PC-3 (cell line): ENCODE measurements at places on chromosomes 1 and 21.

- DNase-seq = peak; percentile 96
Measured at GRCh38 chr1:210373878-210374599, 45.3 kb downstream of the HHAT start.

GRCh38 chr1:151988405-151988923, 5.2 kb downstream of the S100A10 start:
- peak; percentile 98 for DNase-seq

DNA sequence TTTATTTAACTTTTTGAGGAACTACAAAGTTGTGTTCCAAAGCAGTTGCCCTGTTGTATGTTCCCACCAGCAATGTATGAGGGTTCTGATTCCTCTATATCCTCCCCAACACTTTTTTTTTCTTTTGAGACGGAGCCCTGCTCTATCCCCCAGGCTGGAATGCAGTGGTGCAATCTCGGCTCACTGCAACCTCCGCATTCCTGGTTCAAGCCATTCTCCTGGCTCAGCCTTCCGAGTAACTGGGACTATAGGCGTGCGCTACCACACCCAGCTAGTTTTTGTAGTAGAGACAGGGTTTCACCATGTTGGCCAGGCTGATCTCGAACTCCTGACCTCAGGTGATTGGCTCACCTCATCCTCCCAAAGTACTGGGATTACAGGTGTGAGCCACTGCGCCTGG, 60.4 kb upstream of the ENAH start:
- no peak for DNase-seq

- DNase-seq = peak; percentile 29
Measured at GRCh38 chr1:185238447-185238846, 78.6 kb downstream of the IVNS1ABP start.

DNA sequence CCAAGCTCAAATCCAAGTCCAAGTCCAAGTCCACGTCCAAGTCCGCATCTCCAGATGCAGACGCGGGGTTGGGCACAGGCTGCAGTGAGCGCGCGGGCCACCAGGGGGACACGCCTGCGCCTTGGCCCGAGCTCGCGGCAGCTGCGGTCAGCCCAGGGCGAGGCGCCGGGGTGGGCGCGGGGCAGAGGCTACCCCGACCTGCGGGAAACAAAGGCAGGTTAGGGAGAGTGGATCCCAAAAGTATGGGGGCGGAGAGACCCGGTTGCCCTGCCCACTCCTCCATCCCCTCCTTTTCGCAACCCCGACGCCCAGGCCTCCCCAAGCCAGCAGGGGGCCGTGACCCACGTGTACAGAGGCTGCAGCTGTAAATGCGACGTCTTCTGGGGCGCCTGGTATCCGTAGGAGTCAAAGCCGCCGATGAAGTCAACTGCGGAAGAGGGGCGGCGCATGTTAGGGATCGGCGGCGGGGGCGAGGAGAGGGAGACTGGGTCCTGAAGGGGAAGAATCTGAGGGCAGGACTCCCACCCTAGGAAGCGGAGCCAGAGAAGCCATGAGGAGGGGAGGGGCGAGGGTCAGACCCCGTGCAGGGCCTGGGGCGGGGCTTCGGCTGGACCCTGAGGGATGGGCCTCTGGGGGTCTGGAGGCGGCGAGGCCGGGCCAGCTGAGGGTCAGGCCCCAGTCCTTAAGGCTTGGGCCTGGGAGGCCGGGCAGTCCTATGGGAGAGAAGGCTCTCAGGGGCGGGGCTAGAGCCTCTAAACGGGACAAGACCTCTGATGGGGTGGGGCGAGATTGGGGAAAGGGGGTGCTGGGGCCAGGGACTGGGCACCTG, 58.0 kb downstream of the NKAIN1 start:
- DNase-seq = peak; percentile 51

DNA sequence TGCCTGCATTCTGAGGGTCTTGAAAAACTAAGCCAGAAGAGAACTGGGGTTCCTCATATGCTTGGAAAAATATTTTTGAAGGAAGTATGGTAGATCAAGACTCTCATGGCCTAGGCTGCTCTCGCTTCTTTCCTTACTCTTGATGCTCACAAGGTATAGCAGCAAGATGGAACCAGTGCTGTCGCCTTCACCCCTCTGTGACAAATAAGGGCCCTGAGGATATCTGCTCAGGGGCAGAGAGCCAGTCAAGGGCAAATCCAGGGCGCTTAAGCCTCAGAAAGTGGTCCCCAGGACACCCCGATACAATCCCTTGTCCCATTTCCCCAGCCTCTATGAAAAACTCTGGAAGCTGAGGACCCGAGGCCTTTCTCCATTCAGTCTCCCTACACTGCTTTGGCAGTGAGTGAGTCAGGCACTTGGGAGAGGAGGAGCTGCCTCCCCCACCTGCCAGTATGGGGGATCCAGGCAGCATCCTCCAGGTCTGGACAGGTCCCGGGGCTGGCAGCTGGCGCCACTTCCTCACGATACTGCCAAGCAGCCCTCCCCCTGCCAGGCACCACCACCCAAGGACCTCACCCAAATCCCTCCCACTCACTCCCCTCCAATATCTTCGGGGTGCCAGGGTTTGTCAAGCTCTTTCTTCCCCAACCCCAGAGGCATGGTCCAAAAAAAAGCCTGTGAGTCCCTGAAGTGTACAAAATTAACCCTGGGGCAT, 1.3 kb downstream of the IGSF9 start:
- no peak for DNase-seq

DNA sequence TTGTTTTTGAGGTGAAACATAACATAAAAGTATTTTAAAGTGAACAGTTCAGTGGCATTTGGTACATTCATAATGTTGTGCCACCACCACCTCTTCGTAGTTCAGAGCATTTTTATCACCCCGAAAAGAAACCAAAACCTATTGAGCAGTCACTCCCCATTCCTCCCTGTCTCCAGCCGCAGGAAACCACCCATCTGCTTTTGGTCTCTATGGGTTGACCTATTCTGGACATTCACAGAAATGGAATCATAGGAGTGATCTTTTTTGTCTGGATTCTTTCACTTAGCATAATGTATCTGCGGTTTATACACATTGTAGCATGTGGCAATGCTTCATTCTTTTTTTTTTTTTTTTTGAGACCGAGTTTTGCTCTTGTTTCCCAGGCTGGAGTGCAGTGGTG, 141.2 kb downstream of the VPS13D start:
- DNase-seq = no peak

DNA sequence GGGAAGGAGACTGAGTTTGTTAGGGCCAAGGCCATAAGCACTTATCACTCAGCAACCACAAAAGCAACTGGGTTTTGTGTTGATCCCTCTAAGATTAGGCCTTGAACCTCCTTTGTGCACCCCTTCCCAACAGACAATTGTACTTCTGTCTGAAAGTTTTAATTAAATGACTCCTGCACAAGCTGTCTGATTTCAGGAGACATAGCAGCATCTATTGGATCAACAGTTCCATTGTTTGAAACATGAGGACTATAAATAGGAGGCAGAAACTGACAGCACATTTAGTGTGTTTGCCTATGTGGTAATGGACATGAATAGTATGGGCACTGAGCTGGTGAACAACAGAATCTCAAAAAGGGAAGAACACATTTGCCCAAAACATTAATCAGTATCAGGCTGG, 167.3 kb upstream of the KCNJ6 start:
- DNase-seq = no peak
